ENCODE measurements at places on chromosomes 5 and 9.

DNA sequence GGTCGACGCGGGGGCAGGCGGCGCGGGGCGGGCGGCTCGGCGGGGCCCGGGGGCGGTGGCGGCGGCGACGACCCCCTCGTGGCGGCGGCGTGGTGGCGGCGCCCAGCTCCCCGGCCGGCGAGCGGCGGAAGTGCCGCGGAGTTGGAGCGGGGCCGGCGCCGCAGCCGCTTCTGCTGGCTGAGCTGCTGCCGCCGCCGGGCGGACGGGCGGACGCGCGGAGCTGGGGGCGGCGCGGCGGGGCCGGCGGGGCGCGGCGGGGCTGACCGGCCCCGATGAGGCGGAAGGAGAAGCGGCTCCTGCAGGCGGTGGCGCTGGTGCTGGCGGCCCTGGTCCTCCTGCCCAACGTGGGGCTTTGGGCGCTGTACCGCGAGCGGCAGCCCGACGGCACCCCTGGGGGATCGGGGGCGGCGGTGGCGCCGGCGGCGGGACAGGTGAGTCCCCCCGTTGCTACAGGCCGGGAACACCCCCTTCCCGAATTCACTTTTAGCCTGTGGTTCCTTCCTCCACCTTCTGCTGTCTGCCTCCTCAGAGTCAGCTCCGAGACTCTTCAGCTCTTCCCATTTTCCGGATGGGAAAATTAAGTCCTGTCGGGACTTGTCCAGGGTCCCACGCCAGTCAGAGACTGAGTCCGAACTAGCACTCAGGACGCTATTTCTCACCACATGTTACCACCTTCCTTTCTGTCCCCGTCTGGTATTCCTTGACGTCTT, at the start of gene GALNT10:
TSS of gene GALNT10 (plus strand) at position 139 of the 710 bp plus-strand sequence. CDS start at position 273, 134 bp downstream.
- no peak for DNase-seq

DNA sequence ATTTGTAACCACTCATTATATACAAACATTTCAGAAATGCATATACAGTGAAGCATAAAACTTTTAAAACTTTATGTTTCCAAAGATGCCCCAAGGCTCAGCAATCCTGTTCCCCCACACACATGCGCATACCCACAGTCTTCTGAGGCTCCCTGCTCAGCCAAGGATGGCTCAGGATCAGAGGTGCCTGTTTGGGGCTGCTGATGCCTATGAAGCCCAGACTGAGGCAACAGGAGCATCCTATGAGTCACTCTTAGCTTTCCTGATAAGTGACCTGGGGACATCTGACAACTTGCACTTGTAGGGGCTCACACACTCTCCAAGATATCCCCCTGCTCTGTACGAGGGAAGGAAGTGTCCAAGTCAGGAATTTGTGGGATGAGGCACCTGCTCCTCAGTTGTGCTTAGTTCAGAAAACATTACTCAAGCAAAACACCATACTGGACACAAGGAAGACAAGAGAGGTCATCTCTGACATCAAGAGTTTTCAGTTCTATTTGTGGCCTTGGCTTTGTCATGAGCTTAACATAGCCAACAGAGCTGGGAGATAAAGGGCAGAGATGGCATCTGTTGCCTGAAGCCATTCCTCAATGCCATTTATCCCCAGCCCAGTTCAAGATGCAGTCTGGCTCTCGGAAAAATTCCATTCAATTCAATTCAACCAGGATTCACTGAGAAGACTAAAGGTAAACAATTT, 62.3 kb downstream of the NIPSNAP3B start:
- DNase-seq, result no peak

DNA sequence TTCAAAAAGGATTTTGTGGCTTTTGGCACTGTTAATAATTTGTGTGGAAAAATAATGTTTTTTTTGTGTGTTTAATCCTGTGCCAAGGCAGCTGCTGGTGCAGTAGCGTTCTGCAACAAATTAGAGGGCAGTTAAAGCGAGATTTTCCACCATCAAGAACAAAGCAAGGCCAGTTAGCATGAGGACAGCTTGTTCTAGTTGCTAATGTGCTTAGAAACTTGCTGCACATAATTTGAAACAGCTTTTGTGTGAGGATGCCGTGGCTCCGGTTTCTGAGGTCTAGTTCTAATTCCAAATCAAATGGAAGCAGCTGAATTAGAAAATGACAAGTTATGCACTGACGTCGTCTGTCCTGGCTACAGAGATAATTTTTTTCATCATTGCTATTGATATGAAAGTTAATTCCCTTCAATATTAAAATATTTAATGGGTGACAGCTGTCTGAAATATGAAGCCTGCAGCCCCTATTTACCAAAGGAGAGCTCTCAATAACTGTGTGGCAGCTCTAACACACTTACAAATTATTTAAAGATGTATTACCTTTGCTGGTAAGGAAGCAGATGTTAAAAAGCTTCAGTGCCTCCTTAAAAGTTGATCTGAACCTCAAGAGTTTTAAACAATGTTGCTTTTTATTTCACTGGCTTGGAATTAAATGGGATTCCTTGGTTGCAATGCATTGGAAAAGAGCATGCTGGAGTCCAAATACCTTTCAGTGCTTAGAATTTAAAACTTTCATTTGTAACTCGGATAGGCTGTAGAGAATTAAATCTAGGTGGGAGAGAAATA, 128.6 kb downstream of the SPATA31D1 start:
- no peak for DNase-seq

GRCh38 chr9:129776938-129777768, 24.3 kb upstream of the PTGES start:
- DNase-seq, result peak; percentile 99
